ENCODE measurements at places on chromosomes 4 and X. TPM values are rescaled to one million over a fixed set of nuclear protein-coding genes. Genes with fewer than 3 reads are reported as not detected.

Gene FDCSP
- not detected for total RNA-seq

Gene NKX3-2
- not detected for total RNA-seq

Gene USP17L26
- total RNA-seq, result not detected

Gene TLR7
- 7.8 TPM for total RNA-seq

DNA sequence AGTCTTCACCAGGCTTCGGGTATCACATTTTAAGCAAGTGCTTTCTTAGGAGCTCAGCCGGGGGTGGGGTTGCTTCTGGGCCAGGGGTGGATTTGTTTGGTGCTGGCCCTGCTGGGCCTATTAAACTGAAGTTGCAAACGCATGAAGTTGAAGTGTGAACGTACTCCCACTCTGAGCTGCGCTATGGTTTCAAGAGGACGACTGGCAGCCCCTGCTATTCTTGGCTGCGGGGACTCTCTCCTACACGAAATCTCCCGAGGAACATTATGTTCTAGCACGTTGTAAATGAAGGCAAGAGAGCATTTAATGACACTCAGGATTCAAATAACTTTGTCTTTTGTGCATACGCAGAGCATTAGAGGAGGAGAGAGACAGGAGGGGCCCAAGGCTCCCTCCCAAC, 401.3 kb upstream of the BOD1L1 start:
- no peak for DNase-seq

DNA sequence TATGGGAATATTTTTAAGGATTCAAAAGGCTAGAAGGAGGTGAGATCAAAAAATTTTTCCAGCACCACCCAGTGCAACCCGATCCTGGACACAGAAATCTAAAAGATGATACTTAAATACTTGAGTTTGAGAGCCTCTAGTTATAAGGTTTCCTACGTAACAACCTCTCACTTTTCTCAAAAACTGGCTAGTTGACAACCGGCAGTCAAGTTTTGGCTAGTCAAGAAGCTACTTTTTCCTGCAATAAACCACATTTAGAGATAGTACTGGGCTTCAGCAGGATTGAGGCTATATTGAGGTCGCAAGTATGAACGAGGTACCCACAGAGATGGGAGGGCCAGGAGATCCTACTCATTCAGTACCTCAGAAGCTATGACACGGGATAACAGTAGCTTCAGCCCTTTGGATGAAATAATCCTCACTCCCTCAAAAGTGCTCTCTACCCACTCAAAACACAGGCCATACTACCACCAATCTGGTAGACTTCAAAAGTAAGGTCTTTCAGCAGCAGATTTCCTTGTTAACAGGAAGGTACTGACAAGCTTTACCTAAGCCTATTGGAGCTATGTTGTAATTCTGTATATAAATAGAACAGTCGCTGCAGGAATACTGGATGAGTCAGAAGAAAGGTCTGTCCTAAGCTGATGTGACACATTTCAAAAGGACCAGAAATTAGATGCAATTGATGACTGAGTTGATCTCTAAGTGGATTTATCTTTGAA, 1.5 kb upstream of the TSPAN5 start:
- no peak for DNase-seq

DNA sequence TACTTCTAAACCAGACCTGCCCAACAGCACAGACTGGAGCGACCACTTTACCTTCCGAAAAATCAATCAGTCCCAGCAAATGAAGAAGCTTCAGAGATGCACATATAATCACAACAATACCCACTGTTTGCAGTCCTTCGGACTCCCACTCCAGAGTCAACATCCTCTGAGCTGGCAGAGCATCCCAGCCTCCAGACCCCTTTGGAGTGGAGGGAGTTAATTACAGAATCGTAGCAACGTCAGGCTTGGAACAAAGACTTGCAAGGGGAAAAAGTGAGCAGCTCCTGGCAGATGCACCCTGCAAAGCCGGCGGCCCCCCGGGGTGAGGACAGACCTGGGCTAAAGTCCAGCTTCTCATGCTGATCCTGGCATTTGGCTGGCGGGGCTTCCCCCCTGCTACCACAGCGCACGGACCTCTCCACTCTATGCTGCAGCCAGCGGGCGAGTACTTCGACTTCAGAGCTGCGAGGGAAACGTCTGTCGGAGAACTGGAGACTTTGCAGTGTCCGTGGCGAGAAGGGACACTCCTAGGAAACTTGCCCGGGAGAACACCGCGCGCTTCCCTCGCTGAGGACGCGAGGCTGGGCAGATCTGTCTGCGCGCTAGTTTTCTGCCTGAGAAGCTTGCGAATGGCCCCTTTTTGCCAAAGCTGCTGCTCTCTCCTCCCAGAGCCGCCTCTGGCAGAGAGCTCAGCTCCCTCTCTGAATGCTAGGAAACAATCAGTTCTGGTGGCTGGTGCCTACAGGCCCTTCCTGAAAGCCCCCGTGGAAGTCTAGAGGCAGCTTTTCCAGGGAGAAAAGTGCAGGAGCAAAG, 283.7 kb downstream of the PACRGL start:
- DNase-seq, result no peak

- no peak for DNase-seq
Observed at GRCh38 chr4:109942292-109942926, 29.7 kb downstream of the EGF start.

GRCh38 chr4:87697272-87697671, 47.2 kb downstream of the DMP1 start:
- no peak for DNase-seq

Data from lower lobe of right lung (tissue), 2 donors.